Bronchial epithelial cell (primary cell): ENCODE measurements at places on chromosomes 16 and 17. TPM values are rescaled to one million over a fixed set of nuclear protein-coding genes. Genes with fewer than 3 reads are reported as not detected.

DNA sequence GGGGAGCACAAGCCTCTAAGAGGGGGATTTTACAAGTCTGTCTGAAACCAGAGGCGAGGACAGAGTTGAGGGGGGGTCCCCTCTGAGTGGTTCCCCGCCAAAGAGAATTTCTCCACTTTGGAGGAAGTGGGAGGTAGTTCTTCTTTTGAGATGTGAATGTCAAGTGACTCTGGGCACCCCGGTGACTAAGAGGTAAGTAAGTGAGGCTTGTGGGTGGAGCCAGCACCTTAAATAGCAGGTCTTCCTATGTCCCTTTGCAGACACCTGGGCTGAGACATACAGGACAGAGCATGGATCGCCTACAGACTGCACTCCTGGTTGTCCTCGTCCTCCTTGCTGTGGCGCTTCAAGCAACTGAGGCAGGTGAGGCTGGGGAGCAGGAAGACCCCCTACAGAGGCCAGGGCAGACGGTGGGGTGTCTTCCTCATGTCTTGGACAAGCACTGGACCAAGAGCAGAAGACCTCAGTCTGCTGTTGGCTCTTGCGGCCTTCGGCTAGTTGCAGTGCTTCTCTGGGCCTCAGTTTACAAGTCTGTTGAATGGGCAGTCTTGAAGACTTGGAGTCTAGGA is at the start of gene CCL22:
Gene CCL22 (plus strand): TSS at position 257 of the 569 bp plus-strand sequence. CDS start 34 bp downstream, at position 291.
- peak; percentile 57 for DNase-seq

DNA sequence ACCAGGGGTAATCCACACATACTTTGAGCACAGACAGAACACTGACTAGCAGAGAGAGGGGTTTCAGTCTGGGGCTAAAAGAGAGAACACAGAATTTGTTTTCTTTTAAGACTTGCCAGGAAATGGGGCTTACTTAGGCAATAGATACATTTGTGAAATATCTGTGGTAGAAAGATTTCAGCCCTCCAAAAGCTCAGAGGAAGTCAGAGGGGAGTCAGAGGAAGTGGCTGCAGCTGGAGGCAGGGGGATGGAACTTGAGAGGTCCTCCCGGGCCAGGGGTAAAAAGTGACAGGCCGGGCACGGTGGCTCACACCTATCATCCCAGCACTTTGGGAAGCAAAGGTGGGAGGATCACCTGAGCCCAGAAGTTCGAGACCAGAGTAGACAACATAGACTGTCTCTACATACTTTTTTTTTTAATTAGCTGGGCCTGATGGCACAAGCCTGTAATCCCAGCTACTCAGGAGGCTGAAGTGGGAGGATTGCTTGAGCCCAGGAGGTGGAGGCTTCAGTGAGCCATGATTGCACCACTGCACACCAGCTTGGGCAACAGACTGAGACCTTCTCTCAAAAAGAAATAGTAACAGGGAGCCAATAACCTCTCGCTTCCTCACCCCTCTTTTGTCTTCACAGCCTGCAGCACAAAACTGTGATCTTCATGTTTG is 49.9 kb downstream of the NLRC5 start:
- no peak for DNase-seq

DNA sequence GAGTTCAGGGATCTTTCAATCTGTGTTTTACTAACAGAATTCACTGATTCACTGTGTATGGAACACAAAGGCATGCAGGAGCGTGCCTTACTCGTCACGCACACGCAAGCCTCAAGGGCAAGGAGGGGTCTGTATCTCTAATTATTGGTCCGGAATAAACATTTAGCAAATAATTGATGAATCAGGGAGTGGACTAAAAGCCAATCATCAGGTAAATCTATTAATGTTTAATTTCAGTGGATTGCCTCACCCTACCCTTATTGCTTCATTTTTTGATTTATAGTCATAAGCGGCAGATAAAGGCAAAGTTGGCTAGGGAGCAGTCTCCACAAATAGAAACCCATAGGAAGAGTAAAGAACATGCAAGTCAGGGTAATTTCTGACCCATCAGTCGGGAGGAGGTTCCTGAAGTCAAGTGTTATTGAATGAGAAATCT is 7.4 kb upstream of the HSD17B2 start:
- peak; percentile 82 for DNase-seq

DNA sequence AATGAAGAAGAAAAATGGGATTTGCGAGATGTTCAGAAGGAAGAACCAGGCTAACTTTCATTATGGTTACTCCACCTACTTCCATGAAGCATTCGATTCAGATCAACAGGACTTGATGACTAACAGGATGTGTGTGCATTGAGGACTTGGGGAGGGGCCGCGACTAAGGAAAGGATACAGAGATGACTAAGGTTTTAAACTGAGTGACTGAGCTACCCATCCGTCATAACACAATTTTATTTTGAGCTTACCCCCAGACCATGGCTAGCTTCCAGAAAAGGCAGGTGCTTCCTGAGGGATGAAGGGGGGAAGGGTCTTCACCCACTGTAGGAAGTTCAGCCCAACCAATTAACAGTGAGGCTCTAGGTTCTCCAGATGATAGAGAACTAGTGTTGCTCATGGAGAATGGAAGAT is 2.5 kb upstream of the CDYL2 start:
- DNase-seq = peak; percentile 92

DNA sequence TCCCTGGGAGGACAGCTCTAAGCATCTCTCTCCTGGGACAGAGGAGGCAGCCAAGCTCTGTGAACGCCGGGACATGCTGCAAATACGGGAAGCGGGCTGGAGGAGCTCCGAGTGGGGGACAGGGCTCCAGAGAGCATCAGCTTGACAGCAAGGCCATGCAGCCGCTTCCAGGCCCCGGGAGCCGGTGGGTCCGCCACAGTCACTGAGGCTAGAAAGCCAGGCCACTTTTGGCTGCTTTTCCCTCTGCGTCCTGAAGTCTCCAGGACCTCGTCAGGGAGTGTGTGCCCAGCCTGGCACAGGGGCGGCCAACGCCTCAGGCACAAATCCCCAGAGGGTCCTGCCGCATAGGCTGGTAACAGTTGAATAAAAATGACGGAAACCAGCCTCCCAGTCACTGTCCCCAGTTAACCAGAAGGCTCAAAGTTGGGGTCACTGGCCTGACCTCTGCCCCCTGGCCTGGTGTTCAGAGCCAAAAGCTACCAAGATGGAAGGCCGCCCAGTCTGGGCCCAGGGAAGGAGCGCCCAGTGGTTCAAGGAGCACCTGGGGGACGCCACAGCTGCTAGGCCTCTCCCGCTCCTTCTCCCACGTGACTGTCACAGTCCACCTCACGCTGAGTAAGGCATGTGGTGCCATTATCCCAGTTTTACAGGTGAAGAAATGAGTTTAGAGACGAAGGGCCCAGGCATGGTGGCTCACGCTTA is 3.2 kb upstream of the TRIM65 start:
- DNase-seq = no peak

DNA sequence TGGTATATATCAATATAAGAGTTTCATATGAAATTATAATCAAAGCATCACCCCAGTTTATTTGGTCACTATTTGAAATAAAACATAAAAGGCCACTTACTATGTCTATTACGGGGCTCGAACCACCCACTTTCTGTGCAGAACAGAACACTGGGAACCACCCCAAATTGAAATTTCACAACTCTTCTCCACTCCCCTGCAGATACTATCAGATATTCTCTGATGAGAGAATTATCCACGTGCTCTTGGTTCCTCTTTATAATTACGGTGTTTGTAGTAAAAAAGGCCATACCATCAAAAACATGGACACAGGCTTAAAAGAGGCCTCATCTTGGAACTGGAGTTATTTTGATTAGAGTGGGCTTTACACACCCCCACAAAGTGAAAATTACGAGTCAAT is 82.8 kb downstream of the WDR59 start:
- DNase-seq = no peak

- peak; percentile 100 for DNase-seq
These were observed 44.1 kb downstream of the CYB5D2 start for GRCh38 chr17:4187076-4187475.

DNA sequence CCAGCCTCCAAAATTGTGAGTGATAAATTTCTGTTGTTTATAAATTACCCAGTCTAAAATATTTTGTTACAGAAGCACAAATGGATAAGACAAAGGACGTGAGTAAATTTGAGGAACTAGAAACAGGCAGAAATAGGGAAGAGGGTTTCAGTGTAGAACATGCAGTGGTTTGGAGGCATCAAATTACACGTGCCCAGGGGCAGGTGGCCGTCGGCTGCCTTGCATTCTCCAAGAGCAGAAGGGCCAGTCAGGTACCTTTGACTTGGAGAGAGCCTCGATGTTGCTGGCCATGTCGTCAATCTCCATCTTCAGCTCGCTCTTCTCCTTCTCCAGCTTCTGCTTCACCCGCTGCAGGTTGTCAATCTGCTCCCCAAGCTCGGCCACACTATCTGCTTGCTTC is 54.3 kb downstream of the MYH13 start:
- no peak for DNase-seq

DNA sequence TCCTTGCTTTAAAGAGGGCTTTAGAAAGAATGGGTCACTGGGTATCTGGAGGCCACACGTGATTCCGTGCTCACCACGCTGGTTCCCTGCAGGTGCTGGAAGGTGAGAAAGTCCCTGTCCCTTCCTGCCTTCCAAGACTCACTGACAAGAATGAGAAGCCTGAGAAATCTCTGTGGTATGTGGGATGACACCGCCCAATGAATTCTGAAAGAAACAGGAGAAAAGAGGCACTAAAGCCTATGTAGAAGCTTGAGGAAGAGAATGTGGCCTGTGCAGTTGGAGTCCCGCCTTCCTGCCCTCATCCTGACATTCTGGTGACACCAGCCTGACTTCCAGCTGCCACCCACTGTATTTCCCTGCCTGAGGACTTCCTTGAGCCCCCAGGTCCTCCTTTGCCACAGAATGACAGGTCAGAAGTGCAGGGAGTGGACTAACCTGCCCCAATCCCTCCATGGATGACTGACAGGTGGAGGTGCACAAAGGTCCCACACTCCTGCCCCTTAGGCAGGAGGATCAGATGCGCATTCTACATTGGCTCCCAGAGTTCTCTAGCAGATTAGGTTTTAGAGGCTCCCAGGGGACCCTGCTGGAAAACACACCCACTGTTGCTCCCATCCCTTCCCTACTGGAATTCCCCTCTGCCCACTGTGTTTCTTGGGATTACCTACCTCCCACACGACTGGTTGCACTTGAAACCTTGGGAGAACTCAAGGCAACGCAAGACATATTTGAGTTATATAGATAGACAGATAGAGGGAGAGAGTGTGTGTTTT is 38.6 kb upstream of the TENT4B start:
- DNase-seq = peak; percentile 10

- DNase-seq = no peak
These were observed 264.3 kb upstream of the C16orf82 start for GRCh38 chr16:26802440-26802839.

- DNase-seq = no peak
These were observed 11.1 kb downstream of the G6PC3 start for GRCh38 chr17:44081681-44082080.

GRCh38 chr16:50879873-50880695 is 138.2 kb downstream of the CYLD start:
- DNase-seq = peak; percentile 33

DNA sequence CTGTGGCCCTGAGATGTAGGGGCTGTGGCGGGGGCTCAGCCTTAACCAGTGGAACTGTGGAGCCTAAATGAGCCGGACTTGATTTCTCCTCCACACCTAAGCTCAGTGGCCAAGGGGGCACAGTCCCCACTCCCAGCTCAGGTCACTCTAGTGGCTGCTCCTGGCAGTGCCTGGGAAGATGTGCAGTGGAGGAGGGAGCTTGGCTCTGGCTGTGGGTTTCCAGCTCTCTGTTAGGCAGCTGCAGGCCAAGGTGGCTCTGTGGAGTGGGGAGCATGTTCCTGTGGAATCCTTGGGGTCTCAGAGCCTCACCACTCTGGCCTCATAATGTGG is 76.3 kb downstream of the AMFR start:
- DNase-seq = no peak

DNA sequence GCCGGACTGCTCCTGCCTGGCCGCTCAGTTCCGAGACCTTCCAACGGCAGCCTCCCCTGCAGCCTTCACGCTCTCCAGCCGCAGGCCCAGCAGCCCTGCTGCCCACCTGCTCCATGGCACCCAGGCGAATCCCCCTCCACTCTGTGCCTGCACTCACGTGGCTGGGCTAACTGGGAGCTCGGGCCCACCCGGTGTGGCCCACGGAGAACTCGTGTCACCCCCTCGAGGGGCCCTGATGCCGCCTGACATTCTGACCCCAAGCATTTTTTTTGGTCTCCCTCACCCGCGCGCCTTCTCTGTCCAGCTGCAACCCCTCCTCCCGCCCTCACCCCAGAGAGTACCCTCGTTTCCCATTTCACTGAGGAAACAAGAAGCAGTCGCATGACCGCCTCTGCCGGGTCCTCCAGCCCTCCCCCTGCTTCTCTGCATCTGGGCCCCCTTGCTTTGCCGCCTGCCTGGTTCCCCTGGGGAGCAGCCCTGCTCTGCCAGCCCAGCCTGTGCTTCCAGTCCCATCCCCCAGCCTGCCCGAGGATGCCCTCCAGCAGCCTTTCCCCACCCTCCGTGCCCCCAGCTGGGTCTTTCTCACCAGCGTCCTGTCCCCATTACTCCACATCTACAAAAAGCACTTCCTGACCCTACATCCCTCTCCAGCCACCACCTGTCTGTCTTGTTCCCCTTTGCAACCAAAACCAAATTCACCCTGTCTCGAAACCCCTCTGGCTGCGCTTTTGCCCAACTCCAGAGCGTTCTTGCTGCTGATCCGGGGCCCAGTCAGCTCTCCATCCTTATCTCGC is 146.4 kb upstream of the CHMP6 start:
- no peak for DNase-seq

- peak; percentile 80 for DNase-seq
These were observed 46.3 kb downstream of the PRKCA start for GRCh38 chr17:66348584-66349165.

DNA sequence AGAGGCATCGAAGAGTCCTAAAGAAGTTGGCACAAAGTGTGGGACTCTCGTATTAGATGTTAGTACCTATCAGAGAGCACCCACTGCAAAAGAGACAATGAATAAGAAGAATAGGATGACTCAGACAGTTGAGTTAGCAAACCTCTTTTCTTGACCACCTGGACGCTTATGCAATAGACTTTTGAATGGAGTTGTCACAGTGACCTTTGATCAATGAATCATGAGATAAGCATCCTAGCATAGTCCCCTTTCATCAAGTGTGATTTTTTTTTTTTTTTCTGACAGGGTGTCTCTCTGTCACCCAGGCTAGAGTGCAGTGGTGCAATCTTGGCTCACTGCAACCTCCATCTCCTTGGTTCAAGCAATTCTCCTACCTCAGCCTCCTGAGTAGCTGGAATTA is 1417.9 kb upstream of the GOT2 start:
- DNase-seq = no peak

Gene C17orf75
- 16.8 and 28.0 TPM in 2 replicates for total RNA-seq

Gene TLK2
- 37.4 and 40.6 TPM in 2 replicates for total RNA-seq

Gene MED31
- 11.1 and 11.6 TPM in 2 replicates for total RNA-seq

Gene NOXO1
- total RNA-seq = 1.6 and 2.0 TPM in 2 replicates

Gene GNAO1
- total RNA-seq = under 0.01 TPM in 1 of 2 replicates, not detected in the other
